ENCODE measurements at places on chromosomes 6 and 20.

- DNase-seq: no peak
Measured at GRCh38 chr20:21614980-21615379, 90.5 kb upstream of the PAX1 start.

DNA sequence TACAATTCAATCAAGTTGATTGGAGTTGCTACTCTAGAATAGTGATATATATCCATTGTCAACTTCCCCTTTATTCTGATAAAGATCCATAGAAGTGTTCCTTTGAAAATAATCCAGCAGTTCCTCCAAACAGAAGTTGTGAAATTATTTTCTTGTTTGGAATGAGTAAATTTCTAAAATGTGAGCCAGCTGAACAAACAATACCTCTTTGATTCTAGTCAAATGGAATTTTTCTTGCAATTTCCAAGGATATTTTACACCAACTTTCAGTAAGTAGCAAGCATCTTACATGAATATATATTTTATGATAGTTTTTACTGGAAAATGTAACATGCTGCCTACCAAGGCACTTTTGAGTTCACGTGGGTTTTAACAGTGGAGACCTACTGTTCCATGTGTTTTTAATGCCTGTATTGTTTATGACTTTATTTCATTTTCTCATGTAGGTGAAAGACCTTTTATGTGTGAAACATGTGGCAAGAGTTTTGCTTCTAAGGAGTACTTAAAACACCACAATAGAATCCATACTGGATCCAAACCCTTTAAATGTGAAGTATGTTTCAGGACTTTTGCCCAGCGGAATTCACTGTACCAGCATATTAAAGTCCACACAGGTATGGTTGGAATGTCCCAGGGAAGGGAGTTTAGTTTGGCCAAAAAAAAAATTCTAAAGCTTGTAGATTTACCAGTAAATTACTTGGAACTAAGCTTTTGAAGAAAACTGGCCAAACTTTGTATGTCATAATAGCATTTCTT is 6.5 kb downstream of the GZF1 start:
- DNase-seq: no peak

GRCh38 chr6:43951063-43951755 is 176.0 kb downstream of the MRPL14 start:
- DNase-seq: no peak

GRCh38 chr6:141488488-141488887 is 644.2 kb upstream of the GJE1 start:
- no peak for DNase-seq

DNA sequence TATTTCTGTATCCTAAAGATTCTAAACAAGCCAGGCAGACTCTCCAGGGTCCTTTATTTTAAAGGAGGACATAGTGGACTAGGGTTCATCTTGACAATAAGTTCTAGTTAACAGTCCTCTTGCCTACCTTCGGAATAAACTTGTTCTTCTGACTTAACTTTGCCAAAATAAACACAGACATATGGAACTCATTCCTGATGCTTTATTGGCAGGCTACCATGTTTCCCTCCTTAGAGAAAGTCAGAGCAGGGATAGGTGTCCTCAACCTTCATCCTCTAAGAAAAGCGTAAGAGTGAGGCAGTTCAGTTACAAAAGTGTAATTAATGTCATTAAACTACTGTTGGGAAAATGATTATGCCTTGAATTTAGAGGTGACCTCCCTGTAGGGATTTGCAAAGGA is 46.9 kb upstream of the NRSN1 start:
- DNase-seq: no peak

GRCh38 chr6:5085648-5086293 is 630 bp downstream of the PPP1R3G start:
- no peak for DNase-seq

- DNase-seq: no peak
Measured at GRCh38 chr20:43832096-43832816, 82.4 kb upstream of the TOX2 start.

GRCh38 chr6:119499797-119500196 is 150.2 kb upstream of the MAN1A1 start:
- no peak for DNase-seq

DNA sequence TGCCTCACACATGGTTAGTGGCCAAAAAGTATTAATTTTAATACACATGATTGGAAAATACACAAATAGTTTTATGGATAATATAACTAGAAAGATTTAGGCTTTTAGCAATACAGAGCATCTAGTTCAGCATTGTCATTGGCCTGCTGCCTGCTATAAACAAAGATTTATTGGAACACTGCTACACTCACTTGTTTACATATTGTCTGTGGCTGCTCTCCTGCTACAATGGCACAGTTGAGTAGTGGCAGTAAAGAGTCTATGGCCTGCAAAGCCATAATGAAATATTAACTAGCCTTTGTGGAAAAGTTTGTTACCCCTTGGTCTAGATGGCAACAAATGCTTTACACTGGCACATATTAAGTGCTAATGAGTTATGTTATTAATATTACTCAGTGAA is 37.8 kb downstream of the ZNF451 start:
- DNase-seq: no peak

Measured in GM12878 (cell line).